Osteoblast (primary cell): ENCODE measurements at places on chromosomes 3 and 15. TPM values are rescaled to one million over a fixed set of nuclear protein-coding genes. Genes with fewer than 3 reads are reported as not detected.

DNA sequence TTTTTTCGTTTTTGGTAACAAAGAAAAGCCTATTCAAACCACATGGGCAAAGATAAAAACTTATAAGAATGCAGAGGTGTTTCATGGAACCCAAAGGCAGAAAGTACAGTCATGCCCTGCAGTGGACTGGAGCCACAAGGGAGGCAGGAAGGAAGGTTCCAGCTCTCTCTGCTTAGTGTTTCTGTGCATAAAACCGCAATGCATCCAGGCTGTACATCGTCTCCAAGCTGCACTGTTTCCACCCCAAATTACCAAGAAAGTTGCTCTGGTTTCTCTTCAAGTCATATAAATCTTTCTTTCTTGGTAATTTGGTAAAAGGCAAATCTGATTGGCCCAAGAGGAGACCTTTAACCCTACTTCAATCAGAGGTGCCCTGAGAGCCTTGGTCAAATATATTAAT, 15.8 kb downstream of the TRAT1 start:
- no peak for DNase-seq

Gene TRIP4
- 10.9 and 14.1 TPM in 2 replicates for total RNA-seq

Gene INKA1
- 5.8 and 6.5 TPM in 2 replicates for total RNA-seq

DNA sequence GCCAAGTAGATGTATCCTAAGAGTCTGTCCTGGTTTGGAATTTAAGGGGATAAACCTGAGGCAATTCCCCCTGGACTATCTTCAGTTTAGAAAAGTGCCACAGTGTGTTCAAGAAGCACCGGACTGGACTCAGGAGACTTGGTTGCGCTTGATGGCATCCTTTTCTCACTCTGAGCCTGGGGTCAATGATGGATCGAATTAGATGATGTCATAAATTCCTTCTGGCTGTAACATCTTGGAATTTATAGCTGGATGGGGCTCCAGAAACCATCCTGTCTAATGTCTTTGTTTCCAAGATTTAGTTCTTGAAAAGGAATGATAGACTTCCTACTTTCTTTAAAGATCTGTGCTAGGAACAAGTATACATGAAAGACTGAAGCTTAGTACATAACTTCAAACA, 280.6 kb downstream of the LPP start:
- no peak for DNase-seq

GRCh38 chr3:37520907-37521341, 340.8 kb upstream of the CTDSPL start:
- no peak for DNase-seq

DNA sequence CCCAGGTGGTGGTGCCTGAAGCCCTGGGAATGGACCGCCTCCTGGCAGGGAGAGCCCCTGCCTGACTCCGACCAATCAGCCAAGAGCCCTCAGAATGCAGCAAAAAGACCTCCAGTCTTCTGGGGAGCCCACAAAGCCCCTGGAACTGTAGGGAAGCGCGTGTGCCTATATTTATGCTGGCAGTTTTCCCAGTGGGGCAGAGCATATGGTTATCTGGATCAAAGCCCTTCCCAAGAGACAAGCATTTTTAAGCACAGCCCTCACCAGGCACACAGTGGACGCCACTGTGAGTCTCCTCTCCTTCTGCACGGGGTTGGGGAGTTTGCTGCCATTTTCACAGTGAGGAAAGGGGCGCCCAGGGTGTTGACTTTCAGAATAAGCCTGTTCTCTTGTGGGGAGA, 80.9 kb upstream of the RPL32 start:
- no peak for DNase-seq

Gene SNTN
- total RNA-seq: not detected in 2 replicates

DNA sequence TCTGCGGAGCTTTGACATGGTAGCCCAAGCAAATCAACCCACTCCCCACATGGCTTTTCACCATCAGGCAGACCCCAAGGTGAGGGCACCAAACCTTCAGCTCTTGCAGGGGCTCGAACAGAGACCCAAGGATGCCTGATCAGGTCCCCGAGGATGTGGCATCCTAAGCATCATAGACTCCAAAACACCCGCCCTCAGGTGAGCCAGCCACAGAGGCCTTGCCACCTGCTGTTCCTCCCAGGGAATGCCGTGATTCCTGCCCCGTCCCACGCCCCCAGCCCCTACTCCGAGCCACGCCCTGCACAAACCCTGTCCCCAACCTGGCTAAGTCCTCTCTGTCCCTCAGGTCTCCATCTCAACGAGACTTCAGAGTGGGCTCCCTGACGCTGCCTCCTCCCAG, 34.7 kb upstream of the SLC41A3 start:
- DNase-seq: no peak

Gene CFAP20DC
- total RNA-seq: 2.2 and 4.7 TPM in 2 replicates

Gene TGM4
- not detected in 2 replicates for total RNA-seq

Gene CDCP1
- 4.4 and 7.6 TPM in 2 replicates for total RNA-seq

GRCh38 chr15:65286069-65286703, 497 bp downstream of the PARP16 start:
- DNase-seq: peak; percentile 91

Gene RTP1
- not detected in 2 replicates for total RNA-seq

- DNase-seq: no peak
Measured at GRCh38 chr3:195250473-195251251, 20.3 kb downstream of the XXYLT1 start.

GRCh38 chr15:100821327-100821726, 58.3 kb upstream of the ALDH1A3 start:
- no peak for DNase-seq

DNA sequence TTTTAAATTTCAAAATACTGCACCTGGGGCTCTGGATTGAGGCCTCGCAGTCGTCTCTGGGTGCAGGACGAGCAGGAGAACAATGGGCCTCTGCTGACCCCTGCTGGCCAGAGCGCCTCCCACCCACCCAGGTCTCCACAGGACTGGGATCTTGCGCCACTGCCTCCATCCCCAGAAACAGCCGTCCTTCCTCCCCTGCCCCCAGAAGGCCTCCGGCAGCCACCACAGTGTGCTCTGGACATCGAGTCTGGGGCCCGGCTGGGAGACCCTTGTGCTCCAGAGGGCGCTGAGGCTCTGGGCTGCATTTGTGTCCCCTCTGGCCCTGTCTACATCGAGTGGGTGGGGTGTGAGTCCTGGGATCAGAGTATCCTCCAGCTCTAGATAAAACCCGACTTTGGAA, 6.7 kb upstream of the ACSBG1 start:
- DNase-seq: peak; percentile 98

DNA sequence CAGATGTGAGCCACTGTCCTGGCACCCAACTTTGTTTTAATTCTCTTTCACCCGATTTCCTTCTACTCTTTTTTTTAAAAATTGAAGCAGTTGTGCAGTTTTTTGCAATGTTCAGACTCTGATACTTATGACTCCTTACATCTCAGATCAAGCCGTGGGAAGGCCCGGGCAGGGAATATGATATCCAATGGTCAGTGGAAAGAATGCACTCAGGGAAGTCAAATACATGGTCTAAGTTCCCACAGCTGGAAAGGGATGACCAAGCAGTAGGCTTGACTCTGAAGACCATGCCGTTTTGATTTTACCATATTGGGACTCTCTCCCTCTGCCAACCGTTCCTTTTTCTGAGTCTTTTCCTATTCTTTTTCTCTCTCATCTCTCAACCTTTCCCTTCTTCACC, 157.2 kb downstream of the RPLP1 start:
- no peak for DNase-seq

DNA sequence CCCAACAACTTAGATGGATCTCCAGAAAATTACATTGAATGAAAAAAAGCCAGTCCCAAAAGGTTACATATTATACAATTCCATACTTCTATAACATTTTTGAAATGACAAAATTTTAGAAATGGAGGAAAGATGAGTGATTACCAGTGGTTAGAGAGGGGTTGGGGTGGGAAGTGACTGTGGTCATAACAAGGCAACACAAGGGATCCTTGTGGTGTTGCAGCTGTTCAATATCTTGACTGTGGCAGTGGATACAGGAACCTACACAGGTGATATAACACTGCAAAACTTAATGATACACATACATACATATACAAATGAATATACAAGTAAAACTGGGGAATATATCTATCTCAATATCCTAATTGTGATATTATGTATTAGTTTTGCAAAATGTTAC, 9.6 kb downstream of the GOLGB1 start:
- no peak for DNase-seq

DNA sequence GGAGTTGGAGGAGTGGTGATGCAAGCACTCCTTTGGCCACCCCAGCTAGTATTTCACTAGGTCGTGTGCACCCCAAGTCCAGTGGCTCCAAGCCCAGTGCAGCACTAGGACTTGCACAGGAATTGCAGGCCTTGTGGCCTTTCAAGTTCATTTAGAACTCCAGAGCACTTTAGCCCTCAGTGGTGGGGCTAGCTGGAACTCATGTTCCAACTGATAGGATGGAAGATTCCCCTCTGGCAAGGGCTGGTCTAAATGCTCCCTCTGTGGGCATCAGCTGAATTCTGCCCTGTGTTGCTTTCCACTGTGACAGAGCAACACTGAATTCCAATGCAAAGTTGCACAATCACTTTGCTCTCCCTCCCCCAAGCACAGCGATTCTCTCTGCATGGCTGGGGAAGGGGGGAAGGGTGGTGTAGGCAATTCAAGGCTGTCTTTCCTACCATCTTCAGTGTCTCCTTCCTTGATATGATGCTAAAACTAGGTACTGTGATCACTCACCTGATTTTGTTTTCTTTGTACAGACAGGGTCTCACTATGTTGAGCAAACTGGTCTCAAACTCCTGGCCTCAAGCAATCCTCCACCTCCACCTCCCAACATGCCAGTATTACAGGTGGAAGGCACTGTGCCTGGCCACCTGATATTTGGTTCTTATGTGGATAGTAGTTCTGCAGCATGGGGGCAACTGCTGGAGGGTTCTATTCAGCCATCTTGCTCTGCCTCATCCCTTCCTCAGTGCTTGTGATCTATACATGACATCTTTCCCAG, 10.3 kb downstream of the USF3 start:
- no peak for DNase-seq

- peak; percentile 85 for DNase-seq
Measured at GRCh38 chr3:15310491-15311370, 21.7 kb downstream of the SH3BP5 start.

- DNase-seq: no peak
Measured at GRCh38 chr3:144463911-144464310, 492.3 kb downstream of the DIPK2A start.

Gene TMCO5A
- not detected in 2 replicates for total RNA-seq

- DNase-seq: peak; percentile 76
Measured at GRCh38 chr3:128770387-128770786, 44.4 kb downstream of the RAB7A start.

DNA sequence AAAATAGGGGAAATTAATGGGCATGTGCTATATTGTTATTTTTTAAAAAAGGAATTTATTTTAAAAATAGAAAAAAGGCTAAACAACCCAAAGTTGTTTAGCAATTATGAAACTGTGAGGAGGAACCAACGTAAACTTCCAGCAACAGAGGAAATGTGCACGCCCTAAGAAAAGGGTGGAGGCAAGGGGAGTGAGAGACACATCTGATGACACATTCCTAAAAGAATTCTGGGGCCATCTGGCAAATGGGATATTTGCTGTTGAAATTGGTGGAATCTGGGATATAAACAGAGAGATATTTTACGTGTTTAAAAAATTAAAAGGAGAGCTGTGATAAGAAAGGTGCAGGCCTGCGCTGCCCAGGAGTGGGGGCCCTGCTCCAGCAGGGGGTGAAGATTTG, 50.8 kb upstream of the MUC13 start:
- DNase-seq: peak; percentile 78

- peak; percentile 96 for DNase-seq
Measured at GRCh38 chr3:49813497-49814174, at the start of gene UBA7. UBA7 (minus strand) TSS chr3:49813953; CDS start chr3:49813787, 166 bp downstream.

Gene LZTFL1
- total RNA-seq: 24.8 and 26.1 TPM in 2 replicates

DNA sequence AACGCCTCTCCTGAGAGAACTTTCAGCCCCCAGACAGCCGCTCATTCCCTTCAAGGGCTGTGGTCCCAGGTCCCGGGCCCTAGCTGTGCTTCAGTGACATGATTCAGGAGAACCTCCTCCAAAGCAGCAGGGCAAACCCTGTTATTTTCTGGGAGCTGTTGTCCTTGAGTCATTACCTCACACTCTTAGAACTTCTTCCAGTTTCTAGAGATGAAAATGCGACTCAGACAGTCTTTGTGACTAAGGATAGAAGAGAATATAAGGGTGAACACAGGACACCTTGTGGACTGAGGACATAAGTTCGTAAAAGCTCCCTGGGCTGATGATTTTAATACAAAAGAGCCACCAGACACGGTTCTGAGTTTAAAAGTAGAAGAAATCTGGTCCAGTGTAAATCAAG, 203.8 kb downstream of the RORA start:
- no peak for DNase-seq

Gene C3orf62
- 1.8 and 3.6 TPM in 2 replicates for total RNA-seq

GRCh38 chr15:46577767-46578166, 942.9 kb downstream of the SQOR start:
- no peak for DNase-seq

GRCh38 chr3:94158512-94158911, 95.7 kb downstream of the NSUN3 start:
- no peak for DNase-seq

Gene PIK3CA
- total RNA-seq: 29.8 and 34.7 TPM in 2 replicates

GRCh38 chr3:156551261-156551660, 3.7 kb downstream of the SSR3 start:
- DNase-seq: peak; percentile 47

Gene CHDH
- total RNA-seq: 0.72 and 0.88 TPM in 2 replicates
